ENCODE measurements at places on chromosomes 1 and 21.

DNA sequence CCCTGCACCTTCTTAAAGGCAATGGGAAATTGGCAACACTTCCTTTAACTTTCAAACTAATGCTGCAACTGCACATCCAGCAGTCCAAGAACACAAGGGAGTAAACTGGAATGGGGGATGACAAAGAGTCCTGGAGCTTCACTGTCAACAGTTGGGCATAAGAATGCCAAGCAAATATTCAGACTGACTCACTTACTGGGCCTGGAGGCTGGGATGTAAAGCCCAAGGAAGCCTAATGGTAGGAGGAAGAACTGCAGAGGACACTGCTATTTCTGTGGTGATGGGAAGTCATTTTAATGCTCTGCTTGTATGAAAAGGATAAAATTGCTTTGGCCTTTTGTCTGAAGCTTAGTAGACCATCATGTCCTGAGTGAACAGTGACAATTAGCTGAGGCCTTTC lies 15.7 kb upstream of the DMRTA2 start:
- no peak for DNase-seq

DNA sequence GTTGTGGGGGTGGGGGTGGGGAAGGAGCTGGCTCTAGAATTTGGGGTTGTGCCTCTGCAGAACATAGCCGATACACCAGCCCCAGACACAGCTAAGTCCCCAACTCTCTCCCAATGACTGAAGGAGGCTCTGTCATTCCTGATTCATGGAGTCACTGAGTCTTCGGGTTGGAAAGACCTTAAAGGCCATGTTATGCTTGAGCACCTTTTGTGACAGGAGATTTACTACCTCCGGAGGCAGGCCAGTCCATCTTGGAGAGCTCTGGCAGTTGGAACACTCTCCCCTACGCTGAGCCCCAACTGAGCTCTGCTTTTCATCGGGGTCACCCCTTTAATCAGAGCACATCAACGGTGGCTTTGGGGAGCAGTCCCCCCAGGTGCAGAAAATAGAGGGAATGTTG lies 284.4 kb upstream of the GJB5 start:
- DNase-seq, result no peak

DNA sequence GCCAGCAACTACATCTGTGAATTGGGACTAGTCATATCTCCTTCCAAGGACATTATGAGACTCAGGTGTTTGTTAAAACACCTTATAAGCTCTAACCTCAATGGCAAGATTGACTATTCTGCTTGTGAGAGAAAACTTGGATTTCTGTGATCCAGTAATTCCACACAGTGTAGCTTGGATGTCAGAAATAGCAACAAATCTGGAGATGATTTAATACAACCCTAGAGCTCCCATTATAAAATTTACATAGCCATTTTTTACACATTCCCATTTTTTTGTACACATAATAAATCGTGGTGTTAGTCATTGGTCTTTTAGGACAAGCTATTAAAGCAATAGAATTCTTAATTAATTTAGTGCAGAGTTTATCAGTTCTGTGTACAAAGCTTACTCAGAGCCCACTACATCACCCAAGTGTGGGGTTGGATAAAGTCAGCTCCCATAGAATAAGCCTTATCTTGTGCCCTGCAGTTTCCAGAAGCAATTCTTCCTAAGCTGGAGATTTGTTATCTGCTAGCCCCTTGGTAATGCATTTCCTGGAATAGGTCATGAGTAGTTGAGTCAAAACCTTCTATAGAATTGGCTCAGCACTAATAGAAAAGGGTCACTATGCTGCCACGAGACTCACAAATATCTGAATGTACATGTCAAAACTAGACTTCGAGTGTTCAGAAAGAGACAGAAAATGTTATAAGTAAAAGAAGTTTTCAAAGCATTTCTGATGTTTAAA lies 434.0 kb upstream of the RUNX1 start:
- no peak for DNase-seq

DNA sequence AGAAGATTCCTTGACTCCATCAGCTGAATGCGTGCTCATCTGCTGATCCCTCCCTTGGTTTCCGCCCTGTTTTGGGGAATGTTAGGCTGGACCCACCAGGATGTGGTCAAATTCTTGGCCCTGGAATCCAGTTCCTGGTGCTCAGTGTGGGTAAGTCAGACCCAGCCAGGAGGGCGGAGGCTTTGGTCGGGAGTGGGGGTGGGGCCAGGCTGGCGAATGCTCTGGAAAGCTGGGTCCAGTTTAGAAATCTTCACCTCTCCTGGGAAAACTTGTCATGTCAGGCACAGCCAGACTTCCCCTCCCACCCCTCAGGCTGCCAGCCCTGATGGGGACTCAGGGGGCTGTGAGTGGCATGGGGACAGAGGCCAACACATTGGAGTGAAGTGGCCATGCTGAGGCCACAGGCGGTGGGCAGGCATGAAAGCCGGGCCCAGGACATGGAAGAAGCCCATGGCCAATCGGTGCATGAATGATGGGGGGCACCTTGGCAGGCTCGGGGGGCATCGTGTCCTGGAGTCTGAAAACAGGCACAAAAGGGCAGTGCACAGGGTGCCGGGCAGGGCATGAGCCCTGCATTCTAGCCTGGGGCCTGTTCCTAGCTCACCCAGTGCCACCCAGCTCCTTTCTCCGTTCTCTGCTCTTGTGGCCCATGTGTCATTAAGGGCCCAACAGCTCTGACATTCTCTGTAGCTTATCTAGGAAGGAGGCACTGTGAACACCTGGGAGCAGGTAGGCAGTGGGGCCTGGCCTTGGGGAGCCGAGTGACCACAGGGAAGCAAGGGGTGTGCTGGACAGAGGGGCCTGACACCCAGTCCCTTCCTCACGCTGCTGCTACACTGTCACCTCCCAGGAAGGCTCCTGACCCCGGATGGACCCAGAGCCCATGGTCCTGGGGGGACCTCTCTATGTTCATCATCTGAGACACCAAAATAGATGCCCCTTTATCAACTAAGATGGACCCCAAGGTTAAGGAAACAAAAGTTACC lies 14.6 kb upstream of the PADI1 start:
- DNase-seq, result no peak

- no peak for DNase-seq
Measured at GRCh38 chr1:186113461-186113860, 261.6 kb downstream of the TPR start.
